Activated T-helper 1 cell treated with Interleukin-2 at 50 U/mL for 16 hours (primary cell): ENCODE measurements at places on chromosomes 11 and 22.

DNA sequence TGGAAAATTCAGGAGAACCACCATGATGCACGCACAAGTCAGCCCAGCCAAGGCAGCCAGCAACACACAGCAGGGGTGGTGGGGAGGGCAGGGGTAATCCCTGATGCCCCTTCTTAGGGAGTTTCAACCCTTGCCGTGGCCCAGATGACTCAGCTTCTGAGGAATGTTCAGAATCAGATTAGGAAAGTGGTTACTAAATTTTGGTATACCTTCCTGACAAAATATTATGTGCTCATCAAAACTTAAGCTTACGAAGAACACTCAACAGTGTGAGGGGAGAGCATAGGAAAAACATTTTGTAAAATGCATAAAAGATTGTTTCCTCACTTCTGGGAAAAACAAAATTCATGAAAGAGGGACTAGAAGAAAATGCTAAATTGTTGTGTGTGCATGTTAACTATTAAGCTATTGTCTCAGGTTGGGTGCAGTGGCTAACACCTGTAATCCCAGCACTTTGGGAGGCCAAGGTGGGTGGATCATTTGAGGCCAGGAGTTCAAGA is 32.1 kb downstream of the SERPIND1 start:
- DNase-seq = no peak

- no peak for DNase-seq
These were observed 137.6 kb downstream of the SNX19 start for GRCh38 chr11:130778705-130779104.

DNA sequence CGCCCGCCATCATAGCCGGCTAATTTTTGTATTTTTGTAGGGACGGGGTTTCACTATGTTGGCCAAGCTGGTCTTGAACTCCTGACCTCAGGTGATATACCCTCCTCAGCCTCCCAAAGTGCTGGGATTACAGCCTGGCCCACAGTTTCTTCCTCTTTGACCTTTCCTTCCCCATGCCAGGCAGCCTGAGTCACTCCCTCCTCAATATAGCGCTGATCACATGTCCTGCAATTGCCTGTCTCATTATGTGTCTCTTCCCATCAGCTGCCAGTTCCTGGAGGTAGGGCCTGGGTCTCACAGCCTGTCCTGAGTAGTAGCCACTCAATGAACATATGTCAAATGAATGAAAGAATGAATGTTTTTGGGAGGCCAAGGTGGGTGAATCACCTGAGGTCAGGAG is 43.0 kb upstream of the CCDC134 start:
- DNase-seq = no peak

DNA sequence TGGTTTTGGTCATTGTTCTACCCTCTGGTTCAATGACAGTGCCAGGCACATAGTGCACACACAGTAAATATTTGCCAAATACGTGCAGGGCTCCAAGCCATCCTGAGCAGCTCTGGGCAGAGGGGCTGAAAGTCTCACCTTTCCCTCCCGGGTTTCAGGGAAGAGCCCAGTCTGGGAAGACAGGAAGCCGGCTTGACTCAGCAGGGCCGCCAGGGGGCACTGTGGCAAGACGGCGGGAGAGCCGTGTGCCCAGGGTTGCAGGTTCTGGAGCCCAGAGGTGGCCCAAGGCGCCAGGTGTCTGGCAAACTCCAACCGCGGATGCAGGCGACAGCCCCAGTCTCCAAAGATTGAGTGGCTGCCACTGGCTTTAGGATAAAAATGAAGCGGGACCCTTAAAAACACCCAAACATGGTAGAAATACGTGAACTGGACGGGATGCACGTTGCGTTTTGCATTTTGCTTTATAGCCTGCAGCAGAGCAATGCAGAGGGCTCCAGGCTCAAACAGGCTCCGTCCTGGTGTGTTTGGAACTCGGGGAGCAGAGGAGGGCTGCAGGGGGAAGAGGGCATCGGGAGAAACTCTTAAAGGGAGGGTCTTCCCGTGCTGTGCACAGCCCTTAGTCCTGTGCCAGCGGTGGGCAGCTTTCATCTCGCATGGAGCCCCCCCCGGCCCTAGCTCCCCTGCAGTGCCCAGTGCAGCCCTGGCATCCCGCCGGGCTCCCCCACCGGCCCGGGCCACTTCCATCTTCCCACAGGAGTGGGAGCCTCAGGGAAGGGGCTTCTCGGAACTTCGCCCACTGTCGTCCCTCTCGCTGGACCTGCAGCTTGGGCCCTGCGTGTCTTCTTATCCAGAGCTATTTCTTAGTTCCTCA is 10.7 kb downstream of the KRTAP5-5 start:
- DNase-seq = no peak

DNA sequence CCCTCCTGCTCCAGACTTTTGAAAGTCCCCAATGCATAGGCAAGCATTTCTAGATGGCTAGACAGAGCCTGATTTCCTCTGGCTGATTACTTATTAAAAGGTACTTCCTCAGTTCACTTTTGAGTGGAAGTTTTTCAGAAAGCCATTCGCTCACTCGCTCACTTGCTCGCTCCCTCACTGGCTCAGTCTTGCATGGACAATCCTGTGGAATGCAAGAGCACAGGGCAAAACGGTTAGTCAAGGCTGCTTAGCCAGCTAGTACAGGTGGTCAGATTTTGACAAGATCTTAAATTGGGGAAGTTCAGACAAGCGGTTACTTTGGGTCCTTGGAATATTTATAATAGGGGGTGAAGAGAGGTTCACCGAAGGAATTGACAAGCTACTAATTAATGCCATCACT is 101.0 kb downstream of the ARL14EP start:
- DNase-seq = no peak

- no peak for DNase-seq
These were observed 734.5 kb downstream of the METTL15 start for GRCh38 chr11:28842716-28843115.

DNA sequence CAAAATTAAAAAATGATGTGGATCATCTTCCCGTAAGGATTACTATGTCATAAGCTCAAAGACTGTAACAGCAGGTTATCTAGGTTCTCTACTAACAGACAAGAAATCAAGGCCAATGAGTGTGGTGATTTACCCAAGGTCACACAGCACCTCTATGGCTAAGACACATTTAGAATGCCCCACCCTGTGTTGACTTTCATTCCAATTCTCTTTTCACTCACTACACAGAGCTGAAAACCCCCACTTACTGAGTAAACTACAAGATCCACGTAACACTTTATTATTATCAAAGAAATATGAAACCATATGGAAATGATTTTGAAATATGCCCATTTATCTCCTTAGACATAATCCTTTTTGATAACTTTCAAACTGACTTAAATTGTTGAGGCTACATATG is 4.8 kb upstream of the PRSS23 start:
- DNase-seq = no peak

DNA sequence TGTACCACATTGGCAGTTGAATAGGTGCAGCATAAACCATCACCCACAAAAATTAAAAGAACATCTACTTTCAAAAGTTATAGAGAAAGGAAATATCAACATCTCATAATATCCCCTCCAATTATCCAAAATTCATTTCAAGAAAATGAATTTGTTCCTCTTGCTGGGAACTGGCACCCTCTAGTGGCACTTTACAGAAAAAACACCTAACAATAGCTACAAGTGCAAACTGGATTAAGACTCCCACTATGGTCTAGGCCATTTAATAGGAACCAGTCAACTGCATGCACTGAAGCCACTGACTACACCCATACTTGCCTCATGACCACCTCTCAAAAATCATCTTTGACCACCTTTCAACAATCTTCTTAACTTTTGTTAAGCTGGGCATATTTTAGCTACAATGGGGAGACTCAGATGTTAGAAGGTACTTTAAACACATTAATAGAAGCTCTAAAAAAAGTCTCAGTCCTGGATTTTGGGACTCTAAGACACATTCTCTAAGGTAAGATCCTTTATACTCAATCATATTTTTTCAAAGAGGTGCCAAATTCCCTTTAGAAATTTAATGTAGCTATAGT is 17.3 kb downstream of the TRAF6 start:
- DNase-seq = no peak

DNA sequence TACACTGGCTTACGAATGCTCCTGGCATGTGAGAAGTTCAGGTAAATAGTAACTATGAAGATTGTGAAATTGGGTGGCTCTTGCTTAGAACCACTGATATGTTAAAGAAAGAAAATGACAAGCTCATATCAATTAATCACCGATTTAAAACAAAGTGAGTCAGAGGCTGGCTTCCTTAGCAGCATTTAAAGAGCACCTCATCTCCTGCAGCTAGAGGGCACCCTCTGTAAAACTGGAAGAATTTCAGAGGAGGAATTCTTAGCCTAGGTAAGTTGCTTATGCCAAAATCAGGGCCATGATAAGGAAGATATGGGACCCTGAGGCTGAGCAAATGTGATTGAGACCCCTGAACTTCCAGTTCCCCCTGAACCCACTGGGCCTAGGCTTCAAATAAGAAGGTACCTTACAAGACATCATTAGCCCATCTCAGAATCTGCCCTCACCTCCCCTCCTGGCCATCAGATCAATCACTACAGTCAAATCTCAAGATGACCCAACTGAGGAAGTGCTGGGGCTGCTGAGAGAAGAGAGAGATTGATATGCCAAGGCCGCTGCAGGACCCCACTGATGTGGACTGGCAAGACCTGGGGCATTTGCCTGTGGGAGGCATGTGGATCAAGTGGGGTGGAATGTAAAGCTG is 8.6 kb upstream of the CD3E start:
- DNase-seq = no peak

GRCh38 chr11:62726915-62727164 is 417 bp downstream of the HNRNPUL2 start:
- no peak for DNase-seq

- DNase-seq = no peak
These were observed 146.0 kb downstream of the OPCML start for GRCh38 chr11:133386262-133386661.

DNA sequence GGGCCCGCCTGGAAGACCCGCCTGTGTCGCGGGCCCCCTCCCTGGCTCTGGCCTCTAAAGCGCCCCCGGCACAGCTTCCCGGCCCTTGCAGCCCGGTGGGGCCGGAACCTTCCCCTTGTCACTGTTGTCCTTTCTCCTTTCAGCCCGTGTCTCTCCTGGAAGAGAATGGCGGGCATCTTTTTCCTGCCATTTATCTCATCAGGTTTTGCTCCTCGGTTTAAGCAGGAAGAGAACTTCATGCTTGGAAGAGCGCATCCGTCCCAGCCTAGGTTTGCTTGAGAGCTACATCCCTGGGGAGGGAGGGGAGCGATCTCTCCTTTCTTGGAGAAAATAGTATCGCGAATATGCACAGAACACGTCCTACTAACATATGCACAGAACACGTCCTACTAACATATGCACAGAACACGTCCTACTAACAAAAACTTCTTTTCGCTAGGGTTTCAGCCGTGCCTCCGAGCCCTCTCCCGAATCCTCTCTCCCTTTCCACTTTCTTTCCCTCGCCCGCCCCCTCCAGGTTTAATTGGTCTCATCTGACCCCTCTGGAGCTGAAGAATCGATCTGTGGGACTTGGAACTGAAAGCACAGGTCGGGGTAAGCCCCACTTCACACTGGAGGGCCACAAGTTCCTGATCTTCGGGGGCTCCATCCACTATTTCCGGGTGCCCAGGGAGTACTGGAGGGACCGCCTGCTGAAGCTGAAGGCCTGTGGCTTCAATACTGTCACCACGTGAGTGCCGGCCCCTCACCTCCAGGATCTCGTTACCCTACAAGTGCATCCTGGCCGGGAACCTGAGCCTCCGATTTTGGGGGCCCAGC is 1.2 kb downstream of the GLB1L3 start:
- no peak for DNase-seq

- DNase-seq = no peak
These were observed 761.1 kb downstream of the BRD1 start for GRCh38 chr22:49066619-49067018.

DNA sequence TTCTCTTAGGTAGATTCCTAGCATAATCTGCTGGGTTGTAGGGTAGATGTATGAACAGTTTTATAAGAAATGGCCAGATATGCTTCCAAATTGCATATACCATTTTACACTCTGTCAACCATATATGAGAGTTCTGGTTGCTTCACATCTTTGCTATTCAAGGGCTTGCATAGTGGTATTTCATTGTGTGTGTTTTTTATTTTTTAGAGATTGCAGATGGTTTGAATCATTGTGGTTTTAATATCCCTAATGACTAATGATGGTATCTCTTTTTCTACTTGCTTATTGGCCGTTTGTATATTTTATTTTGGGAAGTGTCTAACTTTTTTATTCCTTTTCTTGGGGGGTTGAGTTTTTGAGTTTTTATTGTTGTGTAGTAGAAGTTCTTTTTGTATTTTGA is 26.9 kb downstream of the RNF214 start:
- DNase-seq = no peak

GRCh38 chr11:73590991-73591390 is 6.9 kb downstream of the FAM168A start:
- no peak for DNase-seq

- DNase-seq = no peak
These were observed at the start of gene MS4A3 for GRCh38 chr11:60056349-60056969. Gene MS4A3 (plus strand): TSS chr11:60056665. CDS start chr11:60061161, 4,496 bp downstream.

- DNase-seq = no peak
These were observed 21.7 kb upstream of the KIAA0930 start for GRCh38 chr22:45262195-45262930.
